ENCODE measurements at places on chromosomes 7 and 10. TPM values are rescaled to one million over a fixed set of nuclear protein-coding genes. Genes with fewer than 3 reads are reported as not detected.
A peak's percentile ranks its signal among the peaks of the same experiment; 100 is the strongest.

GRCh38 chr10:118339111-118339510 lies 3.0 kb downstream of the FAM204A start:
- DNase-seq, result no peak

DNA sequence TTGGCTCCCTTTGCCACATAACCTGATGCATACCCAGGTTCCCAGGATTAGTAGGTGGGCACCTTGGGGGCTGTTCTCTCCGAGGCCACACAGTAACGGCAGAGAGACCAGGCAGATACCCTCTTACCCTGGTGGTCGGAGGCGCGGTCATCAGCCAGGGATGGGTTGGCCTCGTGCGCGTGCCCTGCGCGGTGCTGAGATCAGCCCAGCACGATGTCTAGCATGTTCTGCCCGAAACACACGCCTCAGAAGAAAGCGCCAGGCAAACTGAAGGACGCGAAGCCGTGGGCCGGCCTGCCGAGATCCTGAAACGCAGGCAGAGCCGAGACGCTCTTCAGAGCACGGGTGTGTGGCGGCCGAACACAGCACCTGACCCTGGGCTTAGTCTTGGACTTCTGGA lies 34.7 kb upstream of the CFAP46 start:
- no peak for DNase-seq

DNA sequence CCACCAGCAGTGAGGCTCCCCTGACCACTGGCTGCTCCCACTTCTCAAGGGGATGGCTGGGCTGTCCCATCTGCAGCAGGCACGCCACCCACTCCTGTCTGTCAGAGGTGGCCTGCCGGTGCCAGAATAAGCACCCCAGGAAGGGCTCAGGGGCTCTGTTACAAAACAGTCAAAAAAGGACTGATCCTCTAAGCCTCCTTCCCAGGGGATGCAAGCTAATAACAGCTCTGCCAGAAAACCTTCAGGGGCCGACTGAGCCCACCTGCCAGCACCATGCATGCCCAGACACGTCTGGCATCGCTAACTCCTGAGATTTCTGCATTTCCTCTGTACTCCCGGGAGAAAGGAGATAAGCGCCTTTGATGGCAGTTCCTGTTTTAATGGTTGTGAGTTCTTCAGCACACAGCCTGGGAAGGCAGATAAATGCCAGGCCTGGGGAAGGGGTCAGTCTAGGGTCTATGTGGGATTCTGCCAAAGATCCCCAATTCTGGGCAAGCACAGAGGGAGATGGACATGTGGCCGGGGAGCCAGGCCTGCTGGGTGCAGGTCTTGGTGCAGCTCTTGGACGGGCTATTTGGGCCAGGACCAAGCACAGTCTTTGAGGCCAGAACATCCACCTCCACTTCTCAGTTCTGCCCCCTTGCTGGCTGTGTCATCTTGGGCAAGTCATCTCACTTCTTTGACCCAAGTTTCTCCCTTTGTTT lies 128.4 kb downstream of the ARHGAP22 start:
- DNase-seq, result no peak

DNA sequence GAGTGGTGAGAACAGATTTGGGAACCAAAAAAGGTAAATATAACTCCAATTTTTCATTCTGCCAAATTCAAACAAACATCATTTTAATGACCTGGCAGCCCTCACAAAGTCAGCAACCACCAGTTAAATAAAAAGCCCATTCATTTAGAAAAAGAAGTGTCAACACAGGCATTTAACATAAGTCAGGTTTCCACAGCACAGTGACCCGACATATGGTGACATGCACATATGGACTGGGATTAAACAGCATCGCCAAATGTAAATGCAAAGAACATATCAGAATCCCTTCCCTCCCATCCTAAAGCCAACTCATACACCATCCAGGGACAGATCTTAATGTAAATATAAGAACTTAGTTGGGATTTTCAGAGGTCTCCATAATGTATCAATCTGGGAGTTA lies 293.2 kb downstream of the FGFR2 start:
- DNase-seq, result no peak

- DNase-seq, result no peak
These were observed 26.4 kb downstream of the MBL2 start for GRCh38 chr10:52746169-52746568.

SFR1 gene
- total RNA-seq, result 8.8 TPM

- no peak for DNase-seq
These were observed 3.3 kb downstream of the MASTL start for GRCh38 chr10:27158421-27158820.

DNA sequence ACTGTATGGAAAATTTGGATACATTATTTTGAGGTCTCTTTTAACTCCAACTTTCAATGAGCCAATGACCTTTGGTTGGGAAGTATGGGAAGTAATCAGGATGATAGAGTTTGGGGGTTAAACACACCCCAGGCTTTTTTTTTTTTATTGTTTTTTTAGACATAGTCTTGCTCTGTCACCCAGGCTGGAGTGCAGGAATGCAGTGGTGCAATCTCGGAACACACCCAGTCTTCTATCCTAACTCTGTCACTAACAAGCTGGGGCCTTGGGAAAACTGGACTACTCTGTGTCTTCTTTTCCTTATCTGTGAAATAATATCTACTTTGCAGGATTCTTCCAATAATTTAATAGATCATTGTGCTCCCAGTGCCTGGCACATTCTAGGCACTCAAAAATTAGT lies 37.6 kb upstream of the AGBL3 start:
- no peak for DNase-seq

GRCh38 chr7:154450451-154450850 lies 398.3 kb downstream of the DPP6 start:
- no peak for DNase-seq

DNA sequence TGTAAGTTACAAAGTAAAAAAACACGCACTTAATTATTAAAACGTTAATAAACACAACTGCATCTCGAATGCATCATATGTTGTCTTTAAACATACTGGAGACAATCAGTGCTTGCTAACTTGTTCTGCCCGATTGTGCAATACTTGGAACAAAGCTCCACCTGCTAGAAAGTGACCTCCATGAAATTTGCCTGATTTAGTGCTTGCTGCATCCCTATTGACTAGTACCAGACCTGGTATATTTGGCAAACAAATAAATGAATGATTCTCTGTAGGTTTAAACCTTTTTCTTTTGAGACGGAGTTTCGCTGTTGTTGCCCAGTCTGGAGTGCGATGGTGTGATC lies 6.2 kb downstream of the BZW2 start:
- DNase-seq, result no peak

C10orf62 gene
- total RNA-seq, result not detected

PLAU gene
- total RNA-seq, result 1.8 TPM

GRCh38 chr10:60008816-60009215 lies 102.5 kb upstream of the CCDC6 start:
- peak; percentile 34 for DNase-seq

GRCh38 chr7:95772771-95773581 lies 622 bp downstream of the DYNC1I1 start:
- peak; percentile 35 for DNase-seq

DNA sequence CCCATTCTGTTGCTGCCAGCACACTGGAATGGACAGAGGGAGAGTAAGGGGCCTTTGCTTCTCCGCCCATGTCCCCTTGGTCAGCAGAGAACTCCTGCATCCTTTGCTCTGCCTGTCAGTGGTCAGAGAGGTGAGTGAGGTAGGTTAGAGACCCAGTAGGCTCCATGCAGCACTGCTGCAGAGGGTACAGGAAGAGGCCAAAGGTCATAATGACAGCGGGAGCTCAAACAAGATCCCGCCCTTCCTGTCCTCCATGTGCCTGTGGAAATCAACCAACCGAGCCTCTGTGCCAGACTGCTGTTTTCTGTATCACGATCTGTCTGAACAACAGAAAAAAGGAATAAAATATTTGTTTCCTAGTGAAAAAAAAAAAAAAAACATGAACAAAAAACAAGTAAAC lies 81.4 kb downstream of the ZNF33B start:
- DNase-seq, result no peak

DNA sequence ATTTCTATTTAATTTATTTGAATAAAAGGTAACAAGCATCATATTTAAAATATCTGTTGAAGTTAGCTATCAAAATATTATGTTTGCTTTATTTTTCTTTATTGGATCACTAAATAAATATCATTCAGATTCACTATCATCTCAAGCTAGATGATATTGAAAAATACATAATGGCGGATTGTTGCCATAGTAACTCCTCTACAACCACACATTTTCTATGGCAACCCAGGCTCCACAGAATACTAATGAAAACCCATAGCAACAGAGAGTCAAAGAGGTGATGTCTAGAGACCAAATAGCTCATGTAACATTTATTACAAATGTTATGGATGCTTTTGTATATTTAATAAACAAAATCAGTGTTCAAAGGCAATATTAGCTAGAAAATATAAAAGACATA lies 148.9 kb upstream of the CDK1 start:
- no peak for DNase-seq

- no peak for DNase-seq
These were observed 43.1 kb upstream of the KLHL7 start for GRCh38 chr7:23062452-23062851.

GRCh38 chr7:18046601-18047000 lies 19.0 kb upstream of the PRPS1L1 start:
- DNase-seq, result no peak

GRCh38 chr7:136353287-136353686 lies 376.1 kb upstream of the MTPN start:
- DNase-seq, result no peak

GRCh38 chr10:59125666-59126065 lies 50.8 kb upstream of the PHYHIPL start:
- DNase-seq, result no peak

ITGB8 gene
- 14.4 TPM for total RNA-seq

- peak; percentile 93 for DNase-seq
These were observed at the start of gene PURB for GRCh38 chr7:44885394-44886317. PURB (minus strand) TSS chr7:44885530; CDS start chr7:44885348, 182 bp downstream.

- no peak for DNase-seq
These were observed 1.6 kb downstream of the CCDC71L start for GRCh38 chr7:106659166-106659962.

DNA sequence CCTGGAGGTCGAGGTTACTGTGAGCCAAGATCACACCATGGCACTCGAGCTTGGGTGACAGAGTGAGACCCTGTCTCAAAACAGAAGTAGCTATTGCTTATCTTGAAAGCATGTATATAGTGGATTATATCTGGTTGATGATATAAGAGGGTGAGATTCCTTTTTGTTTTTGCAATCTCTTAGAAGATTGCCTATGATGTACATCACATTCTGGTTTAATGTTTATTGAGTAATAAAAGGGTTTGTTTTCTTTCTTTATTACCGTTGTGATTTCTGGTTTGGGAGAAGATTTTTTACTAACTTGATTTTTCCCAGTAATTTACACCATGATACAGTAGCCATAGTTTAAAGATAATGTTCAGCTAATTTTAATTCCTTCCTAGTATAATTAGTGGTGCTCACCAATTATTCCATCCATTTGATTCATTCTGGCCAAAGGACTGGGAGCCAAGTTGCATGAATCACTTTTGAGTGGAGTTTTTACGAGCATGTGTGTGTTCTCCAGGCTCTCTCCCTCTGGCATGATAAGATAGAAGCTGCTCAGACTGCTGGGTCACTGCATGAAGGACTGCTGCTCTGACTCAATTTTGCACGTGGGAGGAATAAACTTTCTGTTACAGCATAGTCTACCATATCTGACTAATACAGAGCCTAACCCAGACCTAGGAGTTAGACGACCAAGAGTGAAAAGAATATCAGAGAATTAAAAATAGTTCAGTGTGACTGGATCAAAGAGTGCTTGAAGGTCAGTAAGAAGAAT lies 13.5 kb upstream of the TSPAN13 start:
- DNase-seq, result peak; percentile 26

DNA sequence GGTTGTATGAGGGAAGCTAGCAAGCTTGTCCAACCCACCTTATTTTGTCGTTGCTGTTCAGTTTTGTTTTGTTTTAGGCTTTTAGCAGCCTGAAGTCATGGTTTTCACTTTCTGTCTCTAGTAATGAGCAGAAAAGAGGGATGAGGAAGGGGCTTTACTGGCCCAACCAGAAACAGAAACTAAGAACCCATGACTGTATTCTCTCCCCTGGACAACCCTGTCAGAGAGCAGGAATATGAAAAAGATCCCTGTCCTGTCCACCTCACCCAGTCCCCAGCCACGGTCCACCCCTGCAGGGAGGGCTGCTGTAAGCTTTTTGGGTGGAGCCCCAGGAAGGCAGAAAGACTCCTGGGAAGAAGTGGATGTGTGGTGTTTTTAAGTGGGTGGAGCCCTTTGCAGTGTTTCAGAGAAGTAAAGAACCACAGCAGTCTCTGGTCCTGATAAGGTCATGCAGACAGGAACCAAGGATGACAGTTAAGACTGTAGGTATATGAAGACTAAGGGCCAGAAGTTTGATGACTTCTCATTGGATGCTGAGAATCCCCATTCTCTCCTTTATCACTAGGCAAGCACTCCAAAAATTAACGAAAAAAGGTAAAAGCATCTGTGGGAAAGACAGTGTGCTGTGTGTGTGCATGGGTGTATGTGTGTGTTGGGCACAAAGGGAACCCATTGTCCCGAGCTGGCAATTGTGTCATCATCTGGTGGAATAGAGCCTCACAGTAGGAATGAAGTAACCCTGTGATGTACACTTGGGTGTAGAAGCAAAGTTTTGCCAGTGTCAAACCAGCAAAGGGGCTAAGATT lies 13.8 kb downstream of the MRPL32 start:
- DNase-seq, result no peak

SLC16A9 gene
- total RNA-seq, result 18.2 TPM

DNA sequence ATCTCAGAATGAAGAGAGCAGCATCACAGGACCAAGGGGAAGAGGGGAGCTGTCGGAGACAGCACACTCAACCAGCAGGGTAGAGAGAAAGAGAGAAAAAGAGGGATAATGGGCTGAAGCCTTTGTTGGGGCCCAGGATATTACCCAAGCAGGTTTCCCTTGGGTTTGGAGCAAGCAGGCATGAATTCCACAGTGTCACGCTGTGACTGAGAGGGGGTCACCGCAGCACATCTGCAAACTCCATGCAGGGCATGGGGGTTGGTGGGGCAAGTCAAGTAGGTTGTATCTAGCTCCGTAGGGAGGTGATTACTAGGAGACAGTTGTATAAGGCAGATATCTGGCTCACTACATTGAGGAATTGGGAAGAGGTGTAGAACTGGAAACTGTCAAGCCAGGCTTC lies 42.2 kb upstream of the SEMA3E start:
- DNase-seq, result no peak

C10orf143 gene
- total RNA-seq, result 22.1 TPM

- DNase-seq, result no peak
These were observed 124.1 kb downstream of the WDR11 start for GRCh38 chr10:120975072-120975867.

DNA sequence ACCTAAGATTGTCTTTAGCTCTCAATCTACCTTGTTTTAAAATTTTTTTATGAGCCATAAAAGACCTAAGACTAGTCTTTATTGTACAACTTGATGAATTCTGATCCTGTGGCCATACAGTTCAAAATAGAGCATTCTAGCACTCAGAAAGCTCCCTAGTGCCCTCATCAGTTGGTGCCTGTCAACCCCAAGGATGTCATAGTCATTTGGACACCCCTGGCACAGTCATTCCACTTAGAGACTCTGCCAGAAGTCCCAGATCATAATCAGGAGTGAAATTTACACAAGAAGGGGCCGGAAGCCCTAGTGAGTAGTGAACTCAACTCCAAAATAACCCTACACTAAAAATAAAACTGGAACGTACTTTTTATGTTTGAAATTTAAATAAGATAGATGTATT lies 80.0 kb upstream of the INSIG1 start:
- no peak for DNase-seq
